Uterus (tissue), 4 donors: ENCODE measurements at places on chromosomes 4 and X. TPM values are rescaled to one million over a fixed set of nuclear protein-coding genes. Genes with fewer than 3 reads are reported as not detected.

DNA sequence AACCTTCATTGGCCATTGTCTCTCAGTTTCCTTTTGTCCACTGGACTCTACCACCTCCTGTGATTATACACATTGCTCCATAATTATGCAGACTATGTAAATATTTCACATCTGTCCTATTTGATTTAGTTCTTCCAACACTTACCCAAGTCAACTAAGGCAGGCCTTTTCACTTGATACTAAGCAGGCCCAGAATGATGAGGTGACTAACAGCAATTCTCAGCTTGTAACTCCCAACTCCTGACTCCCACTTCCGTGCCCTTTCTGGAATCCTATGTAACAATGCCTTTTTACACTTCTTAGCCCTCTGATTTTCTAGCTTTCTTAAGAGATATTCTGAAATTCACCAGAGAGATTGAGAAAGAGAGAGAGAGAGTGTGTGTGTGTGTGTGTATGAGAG lies 6.6 kb downstream of the PAK3 start:
- no peak for DNase-seq

DNA sequence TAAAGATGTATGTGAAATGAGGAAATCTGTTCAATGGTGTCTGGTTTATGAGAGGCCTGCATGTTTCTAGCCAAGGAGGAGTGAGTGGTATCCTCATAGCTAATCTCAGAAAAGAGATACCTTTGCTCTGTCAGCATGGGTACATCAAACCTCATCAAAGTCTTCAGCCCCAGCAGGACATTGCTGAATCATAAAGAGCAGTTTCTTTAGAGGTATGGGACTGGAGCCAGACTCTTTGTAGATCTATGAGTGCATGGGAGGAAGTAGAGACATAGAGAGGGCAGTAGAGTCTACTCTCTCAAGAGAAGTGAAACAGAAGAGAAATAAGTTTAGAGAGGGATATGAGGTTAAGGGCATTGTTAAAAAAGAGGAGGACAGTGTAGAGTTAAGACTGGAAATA lies 1950.9 kb downstream of the ARAP2 start:
- DNase-seq, result no peak

Gene ZNF141
- 48.7 TPM for total RNA-seq

DNA sequence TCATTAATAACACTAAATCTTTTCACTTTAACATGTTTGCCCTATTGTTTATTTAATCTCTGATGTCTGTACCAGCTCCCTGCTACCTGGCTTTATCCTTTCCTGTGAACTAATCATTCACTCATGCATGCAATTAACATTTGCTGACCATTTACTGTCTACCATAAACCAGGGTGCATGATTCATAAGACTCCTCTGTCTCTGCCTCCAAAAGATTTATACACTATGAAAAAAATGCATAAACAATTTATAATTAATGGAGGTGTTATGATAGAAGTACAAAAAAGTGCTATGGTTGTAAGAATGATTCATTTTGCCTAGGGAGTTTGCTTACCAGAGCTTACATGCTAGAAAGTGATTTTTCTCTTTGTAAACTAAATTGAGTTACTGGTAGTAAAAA lies 24.5 kb upstream of the CPEB2 start:
- DNase-seq, result no peak

DNA sequence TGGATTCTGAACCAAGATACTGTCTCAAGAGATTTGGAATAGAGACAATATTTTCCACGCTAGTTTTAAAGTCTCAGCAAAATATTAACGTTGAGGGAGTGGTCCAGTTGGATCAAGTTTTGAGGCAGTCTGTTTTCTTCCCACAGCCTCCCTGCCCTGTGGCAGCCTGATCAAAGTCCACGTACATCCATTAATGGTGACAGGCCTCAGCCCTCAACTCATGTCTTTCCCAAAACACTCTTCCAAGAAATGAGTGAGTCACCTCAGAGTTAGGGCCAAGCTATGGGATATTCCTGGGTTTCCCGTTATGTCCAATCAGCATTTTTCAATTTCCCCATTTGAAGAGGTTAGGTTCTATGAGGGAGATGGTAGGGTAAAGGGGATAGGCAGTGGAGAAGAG lies 28.5 kb downstream of the EGFL6 start:
- DNase-seq, result no peak

Gene TLR1
- total RNA-seq, result 6.1 TPM

Gene DGAT2L6
- not detected for total RNA-seq

DNA sequence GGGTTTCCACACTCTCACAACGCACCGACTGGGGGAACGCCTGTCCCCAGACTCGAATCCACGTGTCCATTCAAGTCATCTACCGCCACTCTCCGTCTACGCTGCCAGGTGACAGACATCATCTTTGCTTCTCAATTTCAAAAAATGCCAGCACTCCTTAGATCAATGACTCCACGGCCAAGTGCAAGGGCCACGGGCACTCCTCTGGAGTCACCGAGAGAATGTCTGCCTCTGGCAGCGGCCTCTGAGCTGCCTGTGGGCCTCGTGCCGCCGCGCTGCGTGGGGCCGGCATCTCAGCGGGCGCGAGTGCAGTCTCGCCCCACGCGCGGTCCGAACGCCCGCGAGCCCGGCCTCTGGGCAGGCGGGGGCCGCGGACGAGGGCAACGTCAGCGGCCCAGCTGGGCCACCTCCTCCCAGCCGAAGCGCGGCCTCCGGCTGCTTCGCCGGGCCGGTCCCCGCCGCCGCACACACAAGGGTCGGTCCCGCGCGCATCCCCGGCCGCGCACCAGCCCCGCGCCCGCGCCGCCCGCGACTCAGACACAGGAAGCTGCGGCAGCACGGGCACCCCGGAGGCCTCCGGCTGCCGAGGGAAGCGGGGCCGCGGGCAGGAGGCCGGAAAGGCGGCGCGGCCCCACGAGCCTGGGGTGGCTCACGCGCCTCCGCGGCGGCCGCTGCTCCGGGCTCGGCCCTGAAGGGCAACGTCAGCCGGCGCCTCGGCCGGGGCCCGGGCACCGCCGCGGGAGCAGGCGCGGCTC lies 450 bp downstream of the ACSL1 start:
- peak; percentile 39 for DNase-seq
